ENCODE measurements at places on chromosomes 4 and X.

DNA sequence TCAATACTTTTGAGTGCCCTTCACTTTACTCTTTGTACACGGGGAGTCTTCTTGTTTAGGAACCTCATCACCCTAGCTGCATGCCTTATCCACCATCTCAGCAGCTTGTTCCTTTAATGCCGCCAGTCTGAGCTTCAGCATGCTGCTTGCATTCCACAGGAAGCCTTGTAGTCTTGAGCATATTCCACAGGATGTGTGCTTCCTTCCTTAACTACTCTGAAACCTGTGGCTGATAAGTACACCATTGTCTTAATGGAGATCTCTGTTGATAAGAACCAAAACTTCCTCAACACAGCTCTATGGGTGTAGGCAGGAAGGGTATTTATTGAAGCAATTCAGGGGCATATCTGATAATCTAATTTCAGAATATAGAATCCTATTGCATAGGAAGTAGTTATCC lies 24.4 kb upstream of the CCNI start:
- DNase-seq = no peak

DNA sequence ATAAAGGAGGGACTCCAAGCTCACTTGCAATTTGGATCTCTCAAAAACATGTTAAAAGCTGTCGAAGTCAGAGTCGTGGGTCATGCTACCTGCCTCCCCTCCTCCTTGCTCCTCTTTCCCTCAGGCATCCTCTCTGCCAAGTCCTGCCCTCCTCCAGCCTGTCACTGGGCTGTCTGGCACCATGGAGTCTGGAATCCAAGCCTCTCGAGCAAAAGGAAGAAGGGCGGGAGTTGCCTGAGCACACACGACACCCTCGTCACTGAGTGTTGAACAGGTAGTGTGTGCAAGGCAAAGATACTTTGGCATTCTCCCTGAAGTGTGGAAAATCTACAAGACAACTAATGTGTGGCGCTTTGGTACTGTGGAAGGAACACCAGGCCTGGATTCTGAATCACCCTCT lies 62.2 kb downstream of the HAUS3 start:
- DNase-seq = no peak

GRCh38 chrX:22594766-22595165 lies 322.1 kb downstream of the CBLL2 start:
- DNase-seq = no peak

DNA sequence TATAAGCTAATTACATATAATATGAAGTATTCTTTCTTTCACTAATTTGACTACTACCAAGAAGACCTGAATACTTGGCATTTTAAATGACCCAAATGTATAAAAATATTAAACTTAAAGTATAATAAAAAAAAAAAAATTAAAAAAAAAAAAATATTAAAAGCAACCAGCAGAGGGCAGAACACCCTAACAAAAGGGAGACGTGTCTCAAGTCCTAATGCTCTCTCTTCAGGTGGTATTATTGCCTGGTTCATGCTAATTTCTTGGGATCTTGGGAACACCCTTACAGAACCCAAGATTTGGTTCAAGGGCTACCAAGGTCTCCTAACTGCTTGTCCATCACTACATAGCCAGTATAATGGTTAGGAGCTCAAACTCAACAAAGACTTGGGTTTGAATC lies 754.8 kb downstream of the RAB28 start:
- DNase-seq = no peak

- no peak for DNase-seq
Measured at GRCh38 chrX:5236096-5236495, 992.6 kb downstream of the NLGN4X start.

GRCh38 chr4:568351-568652 lies 7.8 kb downstream of the TMEM271 start:
- no peak for DNase-seq

DNA sequence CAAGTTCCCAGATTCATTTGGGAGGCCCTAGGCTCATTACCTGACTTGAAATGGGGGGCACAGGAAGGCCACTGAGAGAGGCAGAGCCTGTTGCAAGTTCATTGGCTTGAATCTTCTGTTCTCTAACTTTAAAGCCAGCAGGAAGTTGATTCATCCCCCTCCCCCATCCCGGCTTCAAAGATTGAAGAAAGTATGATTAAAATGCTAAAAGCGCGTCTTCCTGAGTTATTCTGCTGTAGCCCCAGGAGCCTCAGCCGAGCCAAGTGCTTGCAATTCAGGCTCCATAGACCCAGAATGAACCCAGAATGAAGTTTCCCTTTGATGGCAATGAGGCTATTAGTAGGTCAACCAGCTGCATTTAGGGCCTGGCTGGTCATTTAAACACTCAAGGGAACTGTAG lies 14.7 kb downstream of the CHST7 start:
- no peak for DNase-seq

- DNase-seq = no peak
Measured at GRCh38 chr4:126441173-126442035, 1126.6 kb downstream of the FAT4 start.

DNA sequence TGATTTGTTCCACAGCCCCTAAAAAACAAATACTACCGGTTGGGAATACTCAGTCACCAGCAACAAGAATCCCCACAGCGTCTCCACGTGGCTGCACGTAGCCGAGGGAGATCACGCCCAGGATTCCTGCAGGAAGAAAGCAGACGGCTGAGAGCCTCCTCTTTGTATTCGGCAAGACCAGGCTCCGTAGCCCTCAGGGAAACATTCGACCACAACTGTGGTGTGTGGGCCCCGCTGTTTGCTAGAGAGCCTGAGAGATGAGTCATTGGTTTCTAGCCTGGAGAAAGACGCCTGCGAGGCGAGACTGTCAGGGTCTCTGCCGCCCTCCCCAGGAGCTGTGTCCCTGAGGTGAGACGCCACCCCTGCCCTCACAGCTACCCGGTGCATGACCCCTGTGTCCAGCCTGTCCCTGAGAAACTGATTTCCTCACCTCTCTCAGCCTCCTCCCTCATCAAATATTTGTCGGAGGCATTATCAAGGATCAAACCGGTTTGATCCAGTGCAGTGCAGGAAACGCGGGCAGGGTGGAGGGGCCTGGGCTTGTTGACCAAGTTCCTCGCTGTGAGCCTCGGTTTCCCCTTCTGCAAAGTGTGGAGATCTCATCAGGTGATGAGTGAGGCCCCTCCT lies 4.7 kb upstream of the S100P start:
- DNase-seq = peak; percentile 48

GRCh38 chr4:5823542-5824211 lies 69.2 kb downstream of the CRMP1 start:
- DNase-seq = no peak

GRCh38 chr4:8385106-8385505 lies 55.4 kb downstream of the ACOX3 start:
- DNase-seq = no peak

GRCh38 chr4:107034091-107034995 lies 1.8 kb downstream of the DKK2 start:
- no peak for DNase-seq

GRCh38 chr4:41209187-41209586 lies 5.2 kb downstream of the APBB2 start:
- DNase-seq = no peak

- no peak for DNase-seq
Measured at GRCh38 chr4:138097912-138098600, 144.1 kb downstream of the SLC7A11 start.

- no peak for DNase-seq
Measured at GRCh38 chrX:130444641-130445336, 43.0 kb downstream of the RBMX2 start.

DNA sequence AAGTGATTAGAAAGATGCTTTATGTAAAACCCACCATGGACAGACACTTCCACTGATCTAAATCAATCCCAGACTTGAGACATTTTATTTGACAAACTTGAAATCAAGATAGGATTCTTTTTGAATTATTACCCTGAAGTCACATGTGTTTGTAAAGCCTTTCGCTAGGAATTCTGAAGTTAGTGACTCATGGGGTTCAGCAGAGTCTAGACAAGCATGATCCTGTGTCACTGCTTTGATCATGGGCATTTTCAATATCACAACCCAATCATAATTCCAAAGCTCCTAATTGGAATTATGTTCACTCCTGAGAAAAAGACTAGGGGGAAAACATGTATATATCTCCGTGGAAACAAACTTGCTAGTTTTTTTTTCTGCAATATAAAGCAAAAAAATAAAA lies 67.5 kb upstream of the BMP3 start:
- no peak for DNase-seq

DNA sequence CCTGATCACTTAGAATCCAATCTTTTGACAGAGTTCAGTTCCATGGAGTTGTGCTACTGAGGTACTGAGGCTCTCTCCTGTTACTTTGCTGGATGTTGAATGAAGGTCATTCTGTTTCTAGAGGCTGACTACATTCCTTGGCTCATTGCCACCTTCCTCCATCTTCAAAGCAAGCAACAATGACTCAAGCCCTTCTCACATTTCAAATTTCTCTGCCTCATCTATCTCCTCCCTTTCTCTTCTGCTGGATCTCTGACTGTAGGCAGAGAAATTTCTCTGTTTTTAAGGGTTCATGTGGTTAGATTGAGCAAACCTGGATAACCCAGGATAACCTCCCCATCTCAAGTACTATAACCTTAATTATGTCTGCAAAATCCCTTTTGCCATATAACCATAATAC lies 775.4 kb downstream of the STPG2 start:
- no peak for DNase-seq

All from activated CD8-positive, alpha-beta memory T cell treated with anti-CD3 and anti-CD28 coated beads for 48 hours (primary cell).